ENCODE measurements at places on chromosomes 11 and 22. TPM values are rescaled to one million over a fixed set of nuclear protein-coding genes. Genes with fewer than 3 reads are reported as not detected.

GRCh38 chr11:61056571-61056970, 45.7 kb upstream of the CD5 start:
- no peak for DNase-seq

GRCh38 chr11:1401656-1402221, 12.0 kb downstream of the BRSK2 start:
- peak; percentile 43 for DNase-seq

GRCh38 chr11:45392154-45392553, 106.0 kb upstream of the SYT13 start:
- DNase-seq, result no peak

GRCh38 chr11:117221775-117222517, 9.9 kb downstream of the PCSK7 start:
- no peak for DNase-seq

GRCh38 chr22:22406445-22407027, 102.0 kb downstream of the ZNF280B start:
- no peak for DNase-seq

- DNase-seq, result no peak
Measured at GRCh38 chr11:32186118-32186517, 95.2 kb downstream of the RCN1 start.

GRCh38 chr22:20957102-20957682, 9.9 kb upstream of the AIFM3 start:
- no peak for DNase-seq

- DNase-seq, result no peak
Measured at GRCh38 chr11:76665921-76666351, 4.6 kb downstream of the LRRC32 start.

GRCh38 chr11:124747406-124748099, 4.5 kb downstream of the VSIG2 start:
- DNase-seq, result no peak

- no peak for DNase-seq
Measured at GRCh38 chr11:2677127-2677526, 22.7 kb downstream of the KCNQ1OT1 start.

DNA sequence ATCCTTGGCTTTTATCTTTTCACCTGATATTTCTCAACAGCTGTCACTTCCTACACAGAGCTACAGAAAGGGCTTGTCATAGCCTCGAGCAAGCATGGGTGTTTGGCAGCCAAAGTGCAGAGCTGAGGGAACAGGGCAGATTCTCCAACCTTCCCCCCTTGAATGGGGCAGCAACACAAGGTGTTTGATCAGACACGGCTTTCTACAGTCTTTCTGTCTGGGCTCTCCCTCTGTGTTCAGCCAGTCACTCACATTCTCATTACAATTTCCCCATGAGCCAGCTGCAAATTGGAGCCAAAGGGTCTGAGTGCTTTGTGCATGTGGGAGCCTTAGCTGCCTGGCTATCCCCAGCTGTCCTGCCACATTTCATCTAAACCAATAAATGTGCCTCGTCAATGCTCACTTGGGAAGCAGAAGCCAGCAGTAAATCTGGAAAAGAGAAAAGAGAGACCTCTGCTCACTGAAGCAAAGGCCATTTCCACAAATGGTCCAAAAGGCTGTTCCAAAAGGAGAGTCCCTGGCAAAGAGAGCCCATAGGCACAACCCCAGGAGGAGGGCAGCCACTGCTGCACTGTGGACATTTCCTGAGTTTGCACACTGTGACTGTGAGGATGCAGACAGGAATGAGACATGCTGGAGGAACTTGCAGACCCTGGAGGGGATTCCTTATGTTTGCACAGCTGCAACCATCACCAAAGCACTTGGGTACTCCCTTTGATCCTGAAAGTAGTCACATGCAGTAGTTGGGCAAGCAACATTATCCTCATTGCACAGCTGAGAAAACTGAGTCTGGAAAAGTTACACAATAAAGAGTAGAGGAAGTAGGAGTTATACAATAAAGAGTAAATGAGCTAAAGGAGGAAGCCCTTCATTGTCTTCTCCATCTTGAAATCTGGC, 186.8 kb downstream of the FAM181B start:
- no peak for DNase-seq

GRCh38 chr11:11263238-11264005, 89.6 kb downstream of the CSNK2A3 start:
- peak; percentile 11 for DNase-seq

- DNase-seq, result no peak
Measured at GRCh38 chr22:45582955-45583320, 80.3 kb downstream of the FBLN1 start.

DNA sequence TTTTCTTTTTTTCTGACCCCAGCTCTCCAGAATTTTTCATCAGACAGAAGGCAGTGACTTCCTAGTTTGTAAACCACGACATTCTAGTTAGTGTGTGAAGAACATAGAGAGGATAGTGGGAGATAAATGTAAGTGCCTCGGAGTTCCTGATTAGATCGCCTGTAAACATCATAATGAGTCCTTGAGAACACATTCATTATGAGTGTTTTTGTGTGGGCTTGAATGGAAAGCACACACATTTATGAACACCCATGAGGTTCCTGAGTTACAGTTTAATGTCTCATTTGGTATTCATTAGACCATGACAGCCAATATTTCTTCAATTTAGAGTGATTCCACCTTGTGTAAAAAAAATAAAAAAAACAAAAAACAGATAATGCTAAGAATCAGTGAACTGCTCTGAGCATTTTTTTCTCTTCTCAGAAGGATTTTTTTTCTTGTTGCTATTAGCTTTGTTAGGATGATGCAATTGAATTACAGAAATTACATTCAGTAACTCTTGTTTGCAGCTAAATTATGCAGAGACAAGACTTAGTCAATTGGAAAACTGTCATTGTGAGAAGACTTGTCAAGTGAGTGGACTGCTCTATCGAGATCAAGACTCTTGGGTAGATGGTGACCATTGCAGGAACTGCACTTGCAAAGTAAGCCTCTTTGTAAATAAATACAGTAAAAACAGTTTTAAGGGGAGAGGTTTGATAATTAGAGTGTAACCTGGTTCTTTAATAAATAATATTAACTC, 257.6 kb downstream of the NELL1 start:
- no peak for DNase-seq

DNA sequence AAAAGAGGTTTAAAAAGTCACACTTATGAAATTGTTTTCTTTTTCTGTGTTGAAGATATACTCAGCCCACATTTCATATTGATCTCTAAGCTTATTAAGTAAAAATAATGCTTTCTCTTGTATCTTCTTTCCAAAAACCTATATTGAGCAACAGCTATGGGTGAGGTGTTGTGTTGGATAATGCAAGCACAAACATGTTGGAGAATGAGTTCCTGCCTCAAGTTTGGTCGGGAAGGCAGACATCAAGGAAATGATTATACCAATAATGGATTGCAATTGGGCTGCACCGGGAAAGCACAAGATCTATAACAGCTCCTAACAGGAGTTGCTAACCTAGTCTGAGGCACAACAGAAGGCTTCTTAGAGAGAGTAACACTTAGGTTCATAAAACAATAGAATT, 308.9 kb upstream of the MPPED2 start:
- no peak for DNase-seq

- DNase-seq, result no peak
Measured at GRCh38 chr11:59555601-59556114, 44.3 kb downstream of the OR4D9 start.

GRCh38 chr11:65865550-65866172, 5.4 kb downstream of the MUS81 start:
- no peak for DNase-seq

DNA sequence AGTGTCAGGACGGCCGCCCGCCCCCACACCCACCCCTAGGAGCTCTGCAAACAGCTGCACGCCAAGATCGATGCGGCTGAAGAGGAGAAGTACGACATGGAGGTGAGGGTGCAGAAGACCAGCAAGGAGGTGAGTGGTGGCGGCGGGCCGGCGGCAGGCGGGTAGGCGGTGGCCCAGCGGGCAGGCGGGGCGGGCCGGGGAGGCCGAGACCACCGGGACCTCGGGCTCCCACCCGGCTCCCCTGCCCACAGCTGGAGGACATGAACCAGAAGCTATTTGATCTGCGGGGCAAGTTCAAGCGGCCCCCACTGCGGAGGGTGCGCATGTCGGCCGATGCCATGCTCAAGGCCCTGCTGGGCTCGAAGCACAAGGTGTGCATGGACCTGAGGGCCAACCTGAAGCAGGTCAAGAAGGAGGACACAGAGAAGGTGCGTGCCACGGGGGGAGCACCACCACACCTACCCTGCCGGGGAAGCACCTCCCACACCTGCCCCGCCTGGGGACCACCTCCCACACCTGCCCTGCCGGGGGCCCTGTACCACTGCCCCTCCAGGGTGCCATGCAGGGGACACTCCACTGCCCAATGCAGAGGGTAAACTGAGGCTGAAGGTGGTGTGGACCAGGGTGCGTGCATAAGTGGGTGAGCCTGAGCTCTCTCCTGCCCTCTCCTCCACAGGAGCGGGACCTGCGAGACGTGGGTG, 2.1 kb downstream of the TNNI2 start:
- DNase-seq, result no peak

DNA sequence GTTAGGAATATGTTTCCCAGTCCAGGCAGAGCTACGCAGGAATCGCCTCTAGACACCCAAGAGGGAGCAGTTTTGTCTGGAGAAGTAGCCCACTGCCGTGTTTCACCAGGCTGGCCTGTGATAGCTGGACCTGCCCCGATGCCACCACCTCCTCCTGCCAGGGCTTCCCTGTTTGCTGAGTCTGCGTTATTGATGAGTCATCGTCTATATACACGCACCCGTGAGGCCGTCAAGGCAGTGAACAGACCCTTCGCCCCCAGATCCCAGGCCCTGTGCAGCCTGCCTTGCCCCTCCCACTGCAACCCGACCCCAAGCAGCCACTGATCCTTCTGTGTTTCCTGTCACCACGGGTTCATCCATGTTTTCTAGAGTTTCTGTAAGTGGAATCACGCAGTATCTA, 141.9 kb downstream of the IGLL1 start:
- no peak for DNase-seq

GRCh38 chr11:123654566-123655081, at the start of gene SCN3B:
Gene SCN3B (minus strand): TSS chr11:123654624. CDS start chr11:123653801, 823 bp downstream.
- peak; percentile 60 for DNase-seq

DNA sequence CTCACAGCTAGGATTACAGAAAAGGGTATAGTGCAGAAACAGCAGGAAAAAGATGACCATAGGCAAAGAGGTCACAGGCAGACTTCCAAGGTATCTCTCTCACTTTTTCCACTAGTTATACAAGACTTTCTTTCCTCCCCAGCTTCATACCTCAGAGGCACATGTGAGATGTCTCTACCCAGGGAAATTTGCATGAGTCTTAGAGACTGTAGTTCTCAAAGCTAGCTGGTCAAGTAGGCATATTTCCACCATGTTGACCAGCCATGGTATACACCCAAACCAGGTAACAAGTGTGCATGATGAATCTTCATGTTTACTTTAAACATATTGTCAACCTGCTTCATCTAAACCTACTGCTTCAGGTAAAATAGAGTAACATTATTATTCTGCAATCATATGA, 27.9 kb downstream of the PRMT3 start:
- no peak for DNase-seq

- DNase-seq, result no peak
Measured at GRCh38 chr22:37109242-37109917, at the start of gene TMPRSS6. Gene TMPRSS6 (minus strand): TSS chr22:37109713. CDS start chr22:37103417, 6,296 bp downstream.

DNA sequence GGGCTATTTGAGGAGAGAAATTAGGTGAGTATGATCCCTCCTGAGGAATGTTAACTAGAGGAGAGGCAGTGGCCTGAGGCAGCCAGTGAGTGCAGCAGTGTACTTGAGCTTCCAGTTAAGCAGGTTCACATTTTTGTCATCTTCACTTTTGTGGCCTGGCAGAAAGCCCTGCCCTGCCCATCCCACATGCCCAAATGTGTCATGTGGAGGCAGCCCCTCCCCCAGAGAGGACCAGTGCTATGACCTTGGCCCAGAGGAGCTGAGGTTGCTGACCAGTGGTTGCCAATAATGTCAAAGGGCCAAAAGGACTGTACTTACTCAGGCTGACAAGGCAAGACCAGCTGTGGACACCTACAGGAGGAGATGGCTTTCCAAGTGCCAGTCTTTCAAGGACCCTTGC, 17.6 kb upstream of the GRK2 start:
- DNase-seq, result peak; percentile 34

GRCh38 chr22:46748908-46749675, 11.0 kb upstream of the CERK start:
- DNase-seq, result peak; percentile 45

GRCh38 chr11:60084631-60085273, 3.7 kb upstream of the MS4A2 start:
- DNase-seq, result no peak

The MS4A15 gene
- not detected for total RNA-seq

The FADS1 gene
- total RNA-seq, result 208 TPM

The RASGRP2 gene
- total RNA-seq, result 1.2 TPM

The CRYBA4 gene
- not detected for total RNA-seq

The CCDC188 gene
- total RNA-seq, result 0.33 TPM

The CDC45 gene
- 1.0 TPM for total RNA-seq

The BDNF gene
- total RNA-seq, result 16.7 TPM

The FGF19 gene
- total RNA-seq, result not detected

The MRGPRX4 gene
- not detected for total RNA-seq

The KRTAP5-7 gene
- total RNA-seq, result 0.17 TPM

The ADAMTS15 gene
- 23.4 TPM for total RNA-seq

The SSTR3 gene
- total RNA-seq, result not detected

The HPS5 gene
- 43.1 TPM for total RNA-seq

The MMP8 gene
- total RNA-seq, result not detected

The MIOX gene
- total RNA-seq, result under 0.01 TPM

The OR56B1 gene
- total RNA-seq, result not detected

The OR4D5 gene
- not detected for total RNA-seq

The MAPK8IP2 gene
- 0.26 TPM for total RNA-seq

The MS4A6E gene
- not detected for total RNA-seq

The SLC1A2 gene
- 2.1 TPM for total RNA-seq

The NLRP10 gene
- 0.26 TPM for total RNA-seq
